ENCODE measurements at places on chromosomes 5 and 9.

GRCh38 chr5:172417130-172417841 is 37.0 kb downstream of the SH3PXD2B start:
- DNase-seq: no peak

DNA sequence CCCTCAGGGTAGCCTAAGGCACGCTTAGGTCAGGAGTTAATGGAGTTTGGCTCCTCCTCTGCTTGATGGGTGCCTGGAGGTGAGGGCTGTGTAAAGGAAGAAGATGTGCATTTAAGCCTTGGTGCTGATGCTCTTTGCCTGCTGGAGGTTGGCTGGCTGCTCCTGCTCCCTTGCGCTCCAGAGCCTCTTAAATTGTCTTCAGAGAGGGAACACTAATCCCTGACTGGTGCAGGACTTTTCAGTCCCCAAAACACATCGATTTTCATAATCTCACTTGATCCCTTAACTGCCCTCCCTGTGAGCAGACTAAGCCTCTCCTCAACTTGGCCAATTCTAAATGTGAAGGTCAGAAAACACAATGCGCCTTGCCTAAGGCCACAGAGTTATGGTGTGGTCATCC is 16.2 kb upstream of the TCOF1 start:
- no peak for DNase-seq

- DNase-seq: no peak
Measured at GRCh38 chr5:163586531-163586956, 81.1 kb downstream of the MAT2B start.

DNA sequence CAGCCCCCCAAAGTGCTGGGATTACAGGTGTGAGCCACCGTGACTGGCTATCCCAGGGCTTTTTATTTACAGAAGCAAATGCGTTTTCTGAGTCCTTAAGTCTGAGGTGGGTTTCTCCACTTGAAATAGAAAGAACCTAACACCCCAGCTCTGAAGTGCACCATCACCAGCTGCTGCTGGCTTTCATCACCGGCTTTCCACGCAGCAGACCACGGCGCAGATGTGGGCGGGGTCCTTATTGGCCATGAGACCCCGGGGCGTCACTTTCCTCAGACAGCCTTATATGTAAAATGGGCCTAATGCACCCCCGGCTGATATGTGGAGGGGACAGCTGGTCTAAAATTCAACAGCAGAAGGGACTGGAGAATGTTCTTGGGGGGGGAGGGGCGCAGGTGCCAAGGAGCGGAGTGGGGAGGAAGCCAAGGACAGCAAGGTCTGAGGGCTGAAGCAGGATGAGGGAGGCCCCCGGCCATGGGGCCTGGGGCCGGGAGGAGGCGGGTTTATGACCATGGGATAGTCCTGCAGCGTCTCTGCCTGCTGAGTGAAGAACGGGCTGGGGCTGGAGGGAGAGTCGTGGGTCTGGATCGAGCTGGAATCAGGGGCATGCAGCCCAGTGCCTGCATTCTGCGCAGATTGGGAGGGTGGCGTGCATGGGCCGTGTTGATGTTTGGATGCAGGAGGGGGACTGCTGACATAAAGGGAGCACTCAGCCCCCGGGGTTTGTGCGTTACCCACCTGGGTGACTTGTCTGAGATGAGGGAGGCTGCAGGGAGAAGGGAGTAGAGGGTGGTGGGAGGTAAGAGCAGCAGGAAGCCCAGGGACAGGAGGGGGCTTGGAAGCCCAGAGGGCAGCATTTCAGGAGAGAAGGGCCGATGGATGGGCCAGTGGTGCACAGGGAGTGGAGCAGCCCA is 30.2 kb downstream of the RASGEF1C start:
- DNase-seq: no peak

GRCh38 chr5:86439593-86440110 is 178.1 kb upstream of the COX7C start:
- DNase-seq: no peak

DNA sequence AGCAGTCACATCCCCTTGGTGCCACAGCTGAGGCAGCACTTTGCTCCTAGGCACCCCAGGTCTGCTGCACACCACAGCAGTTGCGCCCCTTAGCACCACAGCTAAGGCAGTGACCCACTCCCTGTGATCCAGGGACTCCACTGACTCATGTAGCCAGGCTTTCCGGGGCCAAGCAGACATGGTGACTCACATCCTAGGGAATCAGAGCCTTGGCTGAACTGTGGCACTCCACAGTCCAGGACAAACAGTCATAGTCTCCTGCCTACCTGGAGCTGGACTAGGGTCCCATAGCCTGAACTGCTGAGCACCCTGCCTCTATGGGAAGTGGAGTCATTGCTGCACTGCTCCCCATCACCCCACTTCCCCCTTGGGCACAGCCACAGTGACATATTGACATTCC is 338.7 kb downstream of the NPR3 start:
- no peak for DNase-seq

DNA sequence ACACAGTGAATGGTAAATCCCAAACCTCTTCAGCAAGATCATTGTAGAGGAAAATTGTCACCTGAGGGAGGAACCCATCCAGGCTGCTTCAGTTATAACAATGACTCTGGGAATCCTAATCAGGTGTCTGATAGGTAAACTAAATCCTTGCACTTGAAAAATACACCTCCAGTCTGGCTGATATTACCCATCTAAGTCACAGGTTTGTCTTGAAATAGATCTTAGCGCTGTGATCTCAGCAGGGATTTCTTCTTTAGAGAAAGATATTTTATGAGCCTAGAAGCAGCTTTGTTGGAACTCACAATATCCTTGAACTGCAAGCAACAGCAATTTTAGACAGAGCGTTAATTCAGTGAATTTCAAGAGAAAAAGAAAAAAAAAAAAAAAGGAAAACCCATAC is 149.7 kb downstream of the SGCD start:
- no peak for DNase-seq

DNA sequence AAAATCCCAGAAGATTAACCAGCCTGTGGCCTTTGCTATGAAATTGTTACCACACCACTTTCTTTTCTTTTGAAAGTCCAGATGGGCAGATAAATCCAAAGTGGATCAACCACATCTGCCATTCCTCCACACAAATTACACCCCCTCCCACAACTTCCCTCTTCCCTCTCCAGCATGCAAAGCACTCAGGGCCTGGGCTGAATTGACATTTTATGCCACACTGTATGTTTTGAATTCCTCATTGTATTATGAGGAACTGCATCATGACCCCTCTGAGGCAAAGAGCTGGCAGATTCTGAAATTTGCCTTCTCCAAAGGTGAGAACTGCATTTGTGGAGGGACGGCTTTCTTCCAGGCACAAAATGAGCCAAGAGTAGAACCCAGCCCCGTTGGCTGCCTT is 589.2 kb upstream of the KLF4 start:
- DNase-seq: no peak

- no peak for DNase-seq
Measured at GRCh38 chr5:140713562-140714094, 13.4 kb downstream of the ZMAT2 start.

- DNase-seq: no peak
Measured at GRCh38 chr5:64184832-64185231, 19.2 kb downstream of the RNF180 start.

DNA sequence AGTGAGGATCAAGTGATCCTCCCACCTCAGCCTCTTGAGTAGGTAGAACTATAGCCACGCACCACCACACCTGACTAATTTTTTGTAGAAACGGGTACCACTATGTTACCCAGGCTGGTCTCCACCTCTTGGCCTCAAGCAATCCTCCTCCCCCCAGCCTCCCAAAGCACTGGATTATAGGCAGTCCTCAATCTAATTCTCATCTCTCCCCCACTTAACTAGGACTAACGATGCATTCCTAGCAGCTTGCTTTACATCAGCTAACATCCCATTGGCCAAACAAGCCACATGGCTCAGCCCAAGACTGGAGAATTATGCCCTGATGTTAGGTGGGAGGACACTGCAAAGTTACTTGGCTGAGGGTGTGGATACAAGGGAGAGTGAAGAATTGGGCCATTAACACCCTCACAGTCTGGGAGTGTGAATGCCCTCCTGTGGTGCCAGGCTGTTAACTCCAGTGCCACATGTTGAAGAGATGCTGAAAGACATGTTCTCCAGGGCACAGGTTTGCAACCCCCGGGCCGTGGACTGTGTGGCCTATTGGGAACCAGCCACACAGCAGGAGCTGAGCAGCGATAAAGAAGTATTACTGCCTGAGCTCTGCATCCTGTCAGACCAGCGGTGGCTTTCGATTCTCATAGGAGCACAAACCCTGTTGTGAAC is 5.3 kb upstream of the ZNF367 start:
- DNase-seq: no peak

GRCh38 chr5:17343675-17344074 is 126.2 kb downstream of the BASP1 start:
- no peak for DNase-seq

DNA sequence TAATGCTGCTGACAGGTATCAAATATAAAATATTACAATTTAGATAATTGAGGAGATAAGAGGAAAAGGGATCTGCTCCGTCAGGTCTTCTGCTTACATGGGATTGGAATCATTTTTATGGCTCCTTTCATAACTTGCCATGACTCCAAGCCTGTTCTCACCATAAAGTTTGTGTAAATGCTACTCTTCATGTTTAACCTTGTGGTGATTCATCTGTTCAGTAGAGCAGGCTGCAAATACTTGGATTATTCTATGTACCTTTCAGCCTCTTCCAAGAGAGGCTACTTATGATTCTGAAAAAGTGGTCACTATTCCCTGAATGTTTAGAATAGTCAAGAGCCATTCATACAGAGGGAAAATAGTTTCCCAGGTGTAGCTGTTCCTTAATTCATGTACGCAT is 66.9 kb downstream of the SLC44A1 start:
- no peak for DNase-seq

GRCh38 chr5:93892481-93892880 is 151.1 kb upstream of the POU5F2 start:
- DNase-seq: no peak

- DNase-seq: no peak
Measured at GRCh38 chr9:87112656-87113055, 165.3 kb upstream of the GAS1 start.

- DNase-seq: no peak
Measured at GRCh38 chr5:105554568-105555169, 1992.1 kb upstream of the NUDT12 start.

GRCh38 chr5:35476797-35477196 is 140.9 kb upstream of the SPEF2 start:
- no peak for DNase-seq

- DNase-seq: no peak
Measured at GRCh38 chr9:1492156-1492555, 442.0 kb downstream of the DMRT2 start.

DNA sequence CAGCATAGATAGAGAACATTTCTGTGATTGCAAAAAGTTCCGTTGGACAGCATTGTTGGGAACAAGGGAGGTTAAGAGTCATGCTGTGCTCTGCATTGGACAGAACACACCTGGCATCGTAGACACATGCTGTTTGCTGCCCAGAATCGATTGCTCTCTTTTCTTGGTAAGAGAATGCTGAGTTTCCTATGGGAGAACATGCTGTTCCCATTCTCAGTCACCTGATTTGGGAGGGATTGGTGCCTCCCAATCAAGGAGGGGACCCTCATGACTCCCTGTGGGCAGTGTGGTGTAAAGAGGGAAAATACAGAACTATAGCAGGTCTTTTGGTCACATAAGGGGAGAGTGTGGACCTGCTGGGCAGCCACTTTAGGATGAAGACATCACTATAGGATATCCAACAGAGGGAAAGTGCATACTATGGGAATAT is 555.4 kb upstream of the CLINT1 start:
- no peak for DNase-seq

DNA sequence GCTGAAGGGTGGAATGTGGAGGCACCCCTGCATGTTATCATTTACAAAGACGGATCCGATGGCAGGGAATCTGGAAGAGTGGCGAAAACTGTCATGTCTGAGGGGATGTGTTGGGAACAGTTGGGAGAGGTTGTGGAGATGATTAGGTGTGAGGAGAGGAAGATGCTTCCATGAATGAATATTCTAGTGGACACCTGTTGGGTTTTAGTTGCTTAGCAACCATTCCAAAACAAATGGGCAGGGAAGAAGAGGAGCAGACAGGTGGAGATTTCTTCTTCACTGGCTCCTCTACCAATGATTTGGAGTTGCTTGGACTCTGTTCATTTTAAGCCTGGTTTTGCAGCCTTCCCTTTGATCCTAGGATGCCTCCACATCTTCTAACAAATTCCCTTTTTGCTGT is 465.3 kb upstream of the CLINT1 start:
- no peak for DNase-seq

- DNase-seq: peak; percentile 59
Measured at GRCh38 chr9:121861501-121862180, 210.2 kb downstream of the DAB2IP start.

DNA sequence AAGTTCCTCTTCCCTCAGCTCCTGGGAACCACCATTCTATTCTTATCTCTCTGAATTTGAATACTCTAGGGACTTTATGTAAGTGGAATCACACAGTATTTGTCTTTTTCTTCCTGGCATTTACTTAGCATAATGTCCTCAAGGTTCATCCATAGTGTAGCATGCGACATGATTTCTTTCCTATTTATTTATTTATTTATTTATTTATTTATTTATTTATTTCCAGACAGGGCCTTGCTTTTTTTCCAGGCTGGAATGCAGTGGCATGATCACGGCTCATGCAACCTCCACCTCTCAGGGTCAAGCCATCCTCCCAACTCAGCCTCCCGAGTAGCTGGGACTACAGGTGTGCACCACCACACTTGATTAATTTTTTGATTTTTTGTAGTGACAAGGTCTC is 142.1 kb downstream of the GPBP1 start:
- DNase-seq: no peak

DNA sequence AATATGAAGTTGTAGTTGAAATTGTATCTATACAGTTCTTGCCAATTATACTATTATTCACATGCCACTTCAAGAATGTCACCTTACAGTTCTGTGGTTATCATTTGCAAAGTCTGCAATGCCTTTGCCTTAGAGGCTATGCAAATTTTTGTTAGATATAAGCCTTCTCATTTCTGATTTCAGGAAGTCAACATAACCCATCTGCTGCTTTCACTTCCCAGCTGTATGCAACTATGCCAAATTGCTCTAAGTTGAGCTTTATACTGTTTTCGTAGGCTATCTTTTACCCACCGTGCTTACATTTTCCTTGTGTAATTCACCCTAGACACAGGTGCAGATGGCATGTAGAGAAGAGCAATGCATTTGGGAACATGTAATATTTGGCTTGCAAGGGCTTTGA is 1083.0 kb downstream of the CDH9 start:
- DNase-seq: no peak

DNA sequence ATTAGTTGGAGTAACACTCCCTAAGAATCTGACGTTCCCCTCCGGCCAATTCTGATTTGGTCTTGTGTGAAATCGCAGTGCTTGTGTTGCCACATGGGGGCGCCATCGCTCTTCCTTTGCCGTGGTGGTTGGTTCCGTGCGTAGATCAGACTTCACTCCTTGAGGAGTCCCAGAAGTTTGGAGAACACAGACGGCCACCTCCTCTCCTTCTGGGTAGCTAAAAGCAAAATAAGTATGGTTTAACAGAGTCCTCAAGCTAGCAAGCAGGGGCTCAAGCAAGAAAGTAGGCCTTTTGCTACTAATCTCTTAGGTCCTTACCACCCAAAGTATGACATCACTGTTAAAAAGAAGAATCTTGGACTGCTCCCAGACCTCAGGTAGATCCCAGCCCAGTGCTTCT is 59.5 kb downstream of the HSPA4 start:
- DNase-seq: peak; percentile 92

GRCh38 chr9:120742951-120743416 is 28.7 kb upstream of the MEGF9 start:
- no peak for DNase-seq

- no peak for DNase-seq
Measured at GRCh38 chr9:79362100-79363081, 209.4 kb upstream of the TLE4 start.
